ENCODE measurements at places on chromosomes 2 and 18. TPM values are rescaled to one million over a fixed set of nuclear protein-coding genes. Genes with fewer than 3 reads are reported as not detected.

Gene CFAP65
- not detected for total RNA-seq

Gene IL36G
- total RNA-seq = not detected

Gene RGPD3
- 0.25 TPM for total RNA-seq

Gene SFTPB
- total RNA-seq = not detected

DNA sequence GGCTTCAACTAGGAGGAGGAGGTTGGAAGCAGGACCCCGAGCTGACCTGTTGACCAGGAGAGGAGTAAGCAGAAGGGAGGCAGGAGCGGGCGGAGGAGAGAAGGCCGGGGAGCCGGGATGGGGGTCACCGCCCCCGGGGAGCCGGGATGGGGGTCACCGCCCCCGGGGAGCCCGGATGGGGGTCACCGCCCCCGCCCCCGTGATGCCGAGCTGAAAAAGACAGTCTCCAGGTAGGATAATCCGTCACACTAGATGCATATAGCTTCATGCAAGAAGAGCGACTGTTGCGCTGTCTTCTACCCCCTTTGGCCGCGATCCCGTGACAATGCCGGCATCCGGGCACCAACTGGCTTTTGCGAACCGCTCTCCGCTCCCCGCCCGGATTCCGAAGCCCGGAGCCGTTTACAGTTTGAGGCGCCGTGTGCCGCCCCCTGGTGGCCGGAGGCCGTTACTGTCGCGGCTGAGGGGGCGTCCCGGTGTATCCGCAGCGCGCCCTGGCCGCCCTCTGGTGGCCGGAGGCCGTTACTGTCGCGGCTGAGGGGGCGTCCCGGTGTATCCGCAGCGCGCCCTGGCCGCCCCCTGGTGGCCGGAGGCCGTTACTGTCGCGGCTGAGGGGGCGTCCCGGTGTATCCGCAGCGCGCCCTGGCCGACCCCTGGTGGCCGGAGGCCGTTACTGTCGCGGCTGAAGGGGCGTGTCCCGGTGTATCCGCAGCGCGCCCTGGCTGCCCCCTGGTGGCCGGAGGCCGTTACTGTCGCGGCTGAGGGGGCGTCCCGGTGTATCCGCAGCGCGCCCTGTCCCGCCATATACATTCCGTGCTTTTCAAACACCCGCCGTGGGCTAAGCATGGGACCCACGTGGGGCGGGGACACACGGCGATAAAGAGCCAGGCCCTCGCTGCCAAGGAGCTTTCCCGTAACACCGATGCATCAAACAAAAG, 89.6 kb downstream of the ACTR3 start:
- DNase-seq = peak; percentile 30

GRCh38 chr2:179995741-179996515, 11.2 kb downstream of the CWC22 start:
- DNase-seq = no peak

DNA sequence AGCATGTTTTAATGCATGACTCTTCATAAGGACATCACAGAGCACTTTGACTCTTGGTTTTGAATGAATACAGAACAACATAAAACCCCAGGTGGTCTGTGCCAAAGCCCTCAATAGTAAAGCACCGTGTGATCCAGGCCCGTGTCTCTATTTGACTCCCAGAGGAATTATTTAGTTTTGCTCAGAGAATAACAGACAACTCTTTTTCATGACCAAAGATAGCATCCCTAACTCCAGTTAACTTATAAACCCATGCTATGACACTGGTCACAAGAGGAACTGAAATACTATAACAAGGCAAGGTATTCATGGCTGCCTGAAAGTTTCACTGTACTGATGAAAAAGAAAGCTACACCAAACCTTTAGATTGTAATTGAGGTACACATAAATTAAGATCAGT, 128.4 kb downstream of the IKZF2 start:
- no peak for DNase-seq

DNA sequence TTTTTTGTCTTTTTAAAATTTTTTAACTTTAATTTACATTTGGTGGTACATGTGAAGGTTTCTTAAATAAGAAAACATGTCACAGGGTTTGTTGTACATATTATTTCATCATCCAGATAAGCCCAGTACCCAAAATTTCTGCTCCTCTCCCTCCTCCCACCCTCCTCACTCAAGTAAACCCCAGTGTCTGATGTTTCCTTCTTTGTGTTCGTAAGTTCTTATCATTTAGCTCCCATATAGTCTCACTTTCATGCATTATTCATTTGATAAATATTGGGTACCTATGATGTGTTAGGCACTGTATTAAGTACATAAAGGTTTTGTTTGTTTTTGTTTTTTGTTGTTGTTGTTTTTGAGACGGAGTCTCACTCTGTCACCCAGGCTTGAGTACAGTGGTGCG, 5.7 kb upstream of the TGIF1 start:
- no peak for DNase-seq

DNA sequence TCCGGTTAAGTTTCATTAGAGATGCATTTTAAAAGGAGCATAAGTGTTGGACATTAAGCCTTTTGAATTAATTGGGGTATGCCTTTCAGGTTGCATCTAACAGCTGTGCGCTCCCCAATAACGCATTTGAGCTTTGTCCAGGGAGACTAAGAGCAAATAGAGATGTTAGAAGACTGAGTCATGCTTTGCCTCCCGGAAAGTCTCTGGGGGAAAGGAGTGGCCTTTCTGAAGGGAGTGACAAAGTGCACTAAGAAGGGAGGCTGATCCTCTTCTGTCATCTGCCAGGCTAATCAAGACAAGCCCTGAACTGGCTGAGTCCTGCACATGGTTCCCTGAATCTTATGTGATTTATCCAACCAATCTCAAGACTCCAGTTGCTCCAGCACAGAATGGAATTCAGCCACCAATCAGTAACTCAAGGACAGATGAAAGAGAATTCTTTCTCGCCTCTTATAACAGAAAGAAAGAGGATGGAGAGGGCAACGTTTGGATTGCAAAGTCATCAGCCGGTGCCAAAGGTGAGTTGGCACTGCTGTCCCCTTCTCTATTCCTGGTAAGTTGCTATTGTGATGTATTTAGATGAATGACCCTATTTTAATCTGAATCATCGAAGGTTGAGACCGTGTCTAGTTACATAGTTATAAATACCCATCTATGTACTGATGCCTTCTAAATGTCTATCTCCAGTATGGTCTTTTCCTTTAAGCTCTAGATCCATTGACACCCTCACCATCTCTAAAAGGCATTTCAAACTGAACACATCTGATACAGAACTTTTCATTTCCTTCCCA, 12.1 kb downstream of the TTL start:
- DNase-seq = no peak

- DNase-seq = no peak
These were observed 122.8 kb downstream of the SLC4A10 start for GRCh38 chr2:161746891-161747535.

DNA sequence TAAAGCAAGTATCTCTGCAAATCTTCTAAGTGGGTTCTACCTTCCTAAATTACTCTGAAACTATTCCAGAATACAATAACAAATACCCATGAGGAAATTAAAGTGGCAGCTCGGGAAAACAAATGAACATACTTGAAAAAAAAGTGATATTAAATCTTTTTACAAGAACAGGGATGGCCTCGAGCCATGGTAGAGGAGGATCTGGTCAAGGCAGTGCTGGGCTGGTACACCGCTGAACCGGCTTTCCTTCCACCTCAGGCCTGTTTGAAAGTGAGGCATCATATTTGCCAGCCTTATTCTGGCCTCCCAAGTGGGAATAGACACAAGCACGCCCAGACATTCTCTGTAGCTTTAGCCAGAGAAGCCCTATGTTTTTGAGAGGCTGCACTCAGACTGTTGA, 124.5 kb upstream of the CDCA7 start:
- DNase-seq = no peak
